Stimulated activated CD4-positive, alpha-beta T cell treated with anti-CD3 and anti-CD28 coated beads, Interleukin-15, amount 100 ng/mL, for 1 hour (primary cell): ENCODE measurements at places on chromosomes 11 and 22.

- no peak for DNase-seq
Observed at GRCh38 chr22:29004647-29005371, 56.8 kb downstream of the C22orf31 start.

GRCh38 chr11:92702805-92703448 lies 266.5 kb upstream of the MTNR1B start:
- no peak for DNase-seq

DNA sequence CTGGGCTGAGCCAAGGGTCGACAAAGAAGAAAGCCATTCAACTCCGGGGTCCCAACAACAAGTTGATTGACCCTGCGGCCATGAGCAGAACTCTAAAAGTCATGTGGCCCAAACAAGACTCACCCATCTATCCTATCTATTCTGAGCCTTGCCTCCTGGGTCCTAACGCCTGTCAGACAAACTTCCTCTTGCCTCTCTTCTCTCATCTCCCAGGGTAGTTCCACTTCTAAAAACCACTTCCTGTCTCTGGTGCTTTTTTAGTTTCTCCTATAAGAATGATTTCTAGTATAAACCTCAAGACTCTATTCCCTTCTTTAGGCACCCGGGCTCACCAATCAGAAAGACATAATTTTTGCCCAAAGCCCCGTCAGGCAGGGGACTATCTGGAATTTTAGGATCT lies 530.2 kb downstream of the DLG2 start:
- no peak for DNase-seq

GRCh38 chr11:46160100-46160499 lies 38.8 kb upstream of the PHF21A start:
- DNase-seq = no peak

DNA sequence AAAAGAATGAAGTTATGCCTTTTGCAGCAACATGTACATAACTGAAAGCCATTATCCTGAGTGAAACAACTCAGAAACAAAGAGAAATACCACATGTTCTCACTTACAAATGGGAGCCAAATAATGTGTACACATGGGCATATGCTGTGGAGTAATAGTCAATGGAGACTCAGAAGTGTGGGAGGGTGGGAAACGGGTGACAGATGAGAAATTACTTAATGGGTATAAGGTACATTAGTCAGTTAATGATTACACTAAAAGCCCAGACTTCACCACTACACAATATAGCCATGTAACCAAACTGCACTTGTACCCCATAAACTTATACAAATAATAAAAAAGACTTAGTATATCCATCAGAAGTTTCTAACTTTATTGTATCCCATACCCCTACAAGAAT lies 674.1 kb upstream of the ARHGAP42 start:
- no peak for DNase-seq

DNA sequence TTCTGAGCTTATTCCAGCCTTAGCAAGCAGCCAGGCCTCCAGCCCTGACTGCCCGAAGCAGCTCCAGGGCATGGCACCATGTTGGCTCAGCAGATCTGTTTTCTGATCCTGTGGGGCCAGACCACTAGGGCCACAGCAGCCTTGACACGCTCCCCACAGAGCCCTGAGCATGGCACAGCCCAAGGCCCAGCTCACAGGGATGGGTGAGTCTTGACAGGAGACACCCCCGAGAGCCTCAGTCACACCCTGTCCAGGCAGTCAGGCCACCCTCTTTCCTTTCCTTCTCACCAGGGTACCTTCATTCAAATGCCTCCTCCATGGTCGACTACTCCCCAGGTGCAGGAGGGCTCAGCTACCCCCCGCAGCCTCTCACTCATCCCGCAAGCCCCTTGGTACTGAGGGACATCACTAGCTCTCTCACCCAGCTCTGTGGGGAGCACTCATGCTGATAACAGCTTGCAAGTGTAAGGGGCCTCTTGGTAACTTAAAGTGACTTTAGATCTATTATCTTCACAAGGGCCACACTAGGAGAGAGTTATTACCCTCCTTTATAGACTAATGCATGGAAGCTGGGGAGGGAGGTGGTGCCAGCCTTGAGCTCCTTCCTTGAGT lies 3.9 kb upstream of the CDC42BPG start:
- no peak for DNase-seq

GRCh38 chr22:46769191-46769675 lies 6.8 kb downstream of the TBC1D22A start:
- DNase-seq = no peak

DNA sequence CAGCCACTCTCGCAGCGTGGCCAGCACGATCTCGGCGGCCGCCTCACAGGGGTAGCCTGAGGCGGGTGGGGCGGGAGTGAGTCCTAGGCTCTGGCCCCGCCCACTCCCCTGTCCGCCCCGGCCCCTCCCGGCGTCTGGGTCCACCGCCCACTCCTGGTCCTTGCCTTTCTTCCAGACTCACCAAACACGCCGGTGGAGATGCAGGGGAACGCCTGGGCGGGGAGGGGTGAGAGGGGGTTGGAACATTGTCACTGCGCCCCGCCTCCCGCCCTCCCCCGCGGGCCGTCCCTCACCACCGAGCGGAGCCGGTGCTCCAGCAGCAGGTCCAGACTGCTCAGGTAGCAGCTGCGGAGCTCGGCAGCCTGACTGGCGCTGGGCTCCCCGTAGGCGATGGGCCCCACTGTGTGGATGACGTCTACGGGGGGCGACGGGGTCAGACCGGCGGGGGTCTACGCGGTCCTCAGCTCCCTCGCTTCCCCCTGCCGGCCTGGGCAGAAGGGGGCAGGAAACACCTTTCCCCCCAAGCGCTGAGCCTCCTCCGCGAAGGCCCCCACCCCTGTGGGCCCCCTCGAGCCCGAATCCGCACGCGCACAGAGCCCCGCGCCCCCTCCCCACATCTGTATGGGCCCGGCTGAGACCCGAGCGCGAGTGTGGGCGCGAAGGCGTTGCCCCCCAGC lies 13.2 kb downstream of the OTUB1 start:
- peak; percentile 37 for DNase-seq

GRCh38 chr22:27066856-27067255 lies 409.5 kb downstream of the MIAT start:
- DNase-seq = no peak

DNA sequence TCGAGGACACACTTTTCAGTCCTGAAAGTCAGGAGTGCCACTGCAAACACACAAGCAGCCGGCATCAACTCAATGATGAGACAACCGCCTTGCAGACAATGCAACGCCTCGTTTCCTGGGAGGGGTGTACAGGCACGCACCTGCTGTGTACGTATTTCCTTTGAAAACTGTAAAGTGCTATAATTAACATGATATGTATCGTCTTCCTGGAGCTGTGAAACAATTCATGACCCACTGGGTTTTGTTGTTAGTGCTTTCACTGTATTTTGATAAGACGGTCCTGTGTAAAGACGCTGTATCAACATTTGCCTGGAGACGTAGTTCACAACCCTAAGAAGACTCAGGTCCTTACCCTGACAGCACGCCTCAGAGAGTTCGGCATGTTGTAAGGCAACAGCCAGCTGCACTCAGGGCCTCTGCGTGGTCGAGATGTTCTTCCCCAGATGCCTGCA lies 105.7 kb upstream of the ANO1 start:
- no peak for DNase-seq

DNA sequence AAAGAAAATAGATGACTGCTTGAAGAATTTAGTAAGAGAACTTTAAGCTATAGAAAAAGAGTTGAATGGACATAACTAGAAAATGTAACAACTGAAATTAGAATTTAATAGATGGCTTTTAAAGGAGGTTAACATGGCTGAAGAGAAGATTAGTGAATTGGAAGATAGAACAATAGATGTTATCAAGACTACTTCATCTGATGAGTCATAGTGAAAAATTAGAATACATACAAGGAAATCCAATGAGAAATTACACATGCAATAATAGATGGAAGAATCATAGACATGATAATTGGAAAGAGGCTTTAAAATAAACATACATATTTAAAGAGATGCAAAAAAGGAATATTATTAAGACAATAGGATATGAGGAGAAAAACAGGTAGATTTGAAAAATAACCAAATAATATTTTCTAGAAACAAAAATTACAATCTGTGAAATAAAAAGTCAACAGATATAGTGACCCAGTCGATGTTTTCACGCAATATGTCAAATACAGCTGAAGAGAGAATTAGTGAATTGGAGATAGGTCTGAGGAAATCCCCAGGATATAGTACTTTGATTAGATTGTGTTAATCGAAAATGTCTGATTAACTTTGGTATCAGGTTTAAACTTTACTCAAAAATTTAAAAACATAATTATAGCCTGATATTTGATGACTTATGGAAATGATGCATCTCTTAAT lies 28.2 kb downstream of the CAT start:
- DNase-seq = no peak

DNA sequence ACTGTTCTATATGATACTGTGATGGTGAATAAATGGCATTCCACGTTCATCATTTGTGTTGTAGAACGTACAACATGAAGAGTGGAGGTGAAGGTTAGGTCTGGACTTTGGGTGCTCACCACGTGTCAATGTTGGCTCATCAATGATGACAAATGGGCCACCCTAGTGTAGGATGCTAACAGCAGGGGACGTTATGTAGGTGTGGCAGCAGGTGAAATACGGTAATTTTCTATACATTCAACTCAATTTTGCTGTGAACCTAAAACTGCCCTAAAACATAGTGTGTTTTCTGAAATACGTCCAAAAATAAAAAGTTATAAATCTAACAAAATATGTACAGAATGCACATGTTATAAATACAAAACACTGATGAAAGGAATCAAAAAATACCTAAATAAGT lies 6.2 kb downstream of the KRTAP5-6 start:
- no peak for DNase-seq

GRCh38 chr11:123439616-123440015 lies 9.5 kb downstream of the GRAMD1B start:
- DNase-seq = no peak

- peak; percentile 48 for DNase-seq
Observed at GRCh38 chr11:69292221-69292648, 1.7 kb upstream of the MYEOV start.

GRCh38 chr22:23064381-23065068 lies 5.8 kb upstream of the GNAZ start:
- no peak for DNase-seq

DNA sequence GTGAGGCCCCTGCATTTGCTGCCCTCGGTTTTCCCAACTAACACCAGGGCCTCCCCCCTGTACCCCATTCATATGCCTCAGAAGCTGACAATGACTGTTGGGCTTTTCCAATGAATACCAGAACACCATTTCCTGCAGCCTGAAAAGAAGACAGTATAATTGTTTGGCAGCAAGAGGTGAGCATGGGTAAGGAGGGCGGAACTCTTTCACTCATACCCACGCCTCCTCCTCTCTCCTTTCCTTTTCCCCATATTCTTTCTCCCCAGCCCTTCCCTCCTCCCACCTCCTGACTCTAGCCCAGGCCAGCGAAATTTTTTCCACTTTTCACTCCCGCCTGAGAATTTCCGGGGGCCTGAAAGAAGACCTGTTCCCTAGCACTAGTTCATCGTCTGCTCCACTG lies 58.0 kb upstream of the CHST1 start:
- no peak for DNase-seq

GRCh38 chr11:78791964-78792363 lies 217.3 kb upstream of the NARS2 start:
- no peak for DNase-seq

DNA sequence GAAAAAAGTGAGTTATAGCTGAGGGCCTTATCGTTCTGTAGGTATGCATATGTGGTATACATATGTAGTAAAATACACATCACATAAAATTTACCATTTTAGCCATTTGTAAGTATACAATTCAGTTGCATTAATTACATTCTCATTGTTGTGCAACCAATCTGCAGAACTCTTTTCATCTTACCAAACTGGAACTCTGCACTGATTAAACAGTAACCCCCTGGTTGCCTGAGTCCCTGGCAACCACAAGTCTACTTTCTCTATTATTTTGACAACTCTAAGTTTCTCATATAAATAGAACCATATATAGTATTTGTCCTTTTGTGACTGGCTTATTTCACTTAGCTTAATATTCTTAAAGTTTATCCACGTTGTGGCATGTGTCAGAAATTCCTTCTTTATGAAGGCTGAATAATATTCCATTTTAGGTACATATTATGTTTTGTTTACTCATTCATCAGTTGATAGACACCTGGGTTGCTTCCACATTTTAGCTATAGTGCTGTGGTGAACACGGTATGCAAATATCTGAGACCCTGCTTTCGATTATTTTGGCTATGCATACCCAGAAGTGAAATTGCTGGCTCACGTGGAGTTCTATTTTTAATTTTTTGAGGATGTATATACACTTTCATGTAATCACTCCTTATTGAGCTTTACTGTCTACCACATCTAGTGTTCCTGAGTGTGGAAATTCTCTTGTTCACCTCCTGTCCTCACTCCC lies 1.6 kb upstream of the DDX10 start:
- DNase-seq = no peak

DNA sequence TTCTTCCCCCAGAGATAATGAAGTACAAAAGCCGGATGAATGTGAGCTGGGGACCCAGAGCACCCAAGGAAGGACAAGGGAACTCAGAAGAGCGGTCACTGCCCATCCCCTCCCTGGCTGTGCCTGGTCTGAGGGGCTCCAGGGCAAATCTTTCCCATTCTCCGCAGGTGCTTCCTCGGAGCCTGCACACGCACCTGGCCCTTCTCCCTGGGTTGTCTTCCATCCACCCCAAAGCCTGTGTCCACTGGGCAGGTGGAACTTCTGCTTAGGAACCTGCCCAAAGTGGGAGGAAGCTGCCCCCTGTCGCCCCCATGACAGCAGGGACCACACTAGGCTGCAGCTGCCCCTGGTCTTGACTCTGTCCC lies 121.0 kb upstream of the FGF3 start:
- DNase-seq = no peak

DNA sequence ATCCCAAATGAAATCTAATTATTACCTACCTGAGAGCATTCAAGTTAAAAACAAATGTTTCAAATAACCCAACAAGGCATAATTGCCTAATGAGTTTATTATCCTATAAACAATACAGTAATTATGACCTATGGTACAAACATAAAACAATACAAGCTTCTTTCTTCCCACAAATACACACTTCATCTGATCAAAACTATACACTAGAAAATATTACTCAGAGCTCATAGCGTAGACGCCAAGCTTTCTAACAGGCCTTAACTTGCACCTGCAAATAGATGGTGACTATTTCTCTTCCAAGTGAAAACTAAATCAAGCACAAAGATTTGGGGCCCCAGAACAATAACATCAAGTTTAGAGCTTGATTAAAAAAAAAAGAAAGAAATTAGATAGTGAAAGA lies 78.1 kb downstream of the SOX6 start:
- no peak for DNase-seq

DNA sequence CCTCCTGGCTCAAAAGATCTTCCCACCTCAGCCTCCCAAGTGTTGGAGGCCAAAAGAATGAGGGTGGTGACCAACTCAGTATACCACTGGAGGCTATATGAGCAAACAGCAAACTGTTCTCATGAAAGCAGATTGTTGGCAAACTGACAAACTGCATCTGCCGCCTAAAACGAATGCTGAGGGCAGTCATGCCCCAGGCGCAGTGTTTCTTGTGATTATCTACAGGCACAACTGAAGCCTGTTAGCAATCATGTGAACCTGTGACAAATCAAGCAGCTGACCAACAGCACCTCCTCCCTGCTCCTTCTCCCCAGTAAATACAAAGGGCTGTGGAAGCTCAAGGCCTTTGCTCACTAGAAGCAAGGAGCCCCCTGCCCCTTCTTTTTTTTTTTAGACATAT lies 47.8 kb downstream of the BTBD10 start:
- DNase-seq = no peak
